ENCODE measurements at places on chromosomes 1 and 21.

DNA sequence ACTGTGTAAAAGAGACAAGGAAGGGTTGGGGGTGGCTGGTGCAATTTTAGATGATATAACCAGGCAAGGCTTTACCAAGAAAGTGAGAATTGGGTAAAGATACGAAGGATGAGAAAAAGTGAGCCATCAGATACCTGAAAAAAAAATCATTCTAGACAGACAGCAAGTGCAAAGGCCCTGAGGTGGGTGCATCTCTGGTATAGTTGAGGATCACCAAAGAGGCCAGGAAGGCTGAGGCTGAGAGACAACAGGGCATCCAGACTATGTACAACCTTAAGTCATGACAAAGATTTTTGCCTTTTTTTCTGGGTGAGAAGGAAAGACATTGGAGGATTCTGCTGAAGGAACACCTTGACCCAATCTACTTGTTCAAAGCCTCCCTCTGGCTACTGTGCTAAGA is 29.9 kb downstream of the RXRG start:
- no peaks in the 10 kb centered on the region for H3K4me1 ChIP-seq
- no peak overlapping the region for H3K4me3 ChIP-seq
- no peak overlapping the region for H3K27ac ChIP-seq
- no peak for DNase-seq

- DNase-seq: no peak
- no peak overlapping the region for H3K27ac ChIP-seq
- no peak overlapping the region for H3K4me3 ChIP-seq
- no peaks in the 10 kb centered on the region for H3K27me3 ChIP-seq
- H3K36me3 ChIP-seq: no peaks in the 10 kb centered on the region
Measured at GRCh38 chr1:182806015-182806678, 16.6 kb downstream of the NPL start.

DNA sequence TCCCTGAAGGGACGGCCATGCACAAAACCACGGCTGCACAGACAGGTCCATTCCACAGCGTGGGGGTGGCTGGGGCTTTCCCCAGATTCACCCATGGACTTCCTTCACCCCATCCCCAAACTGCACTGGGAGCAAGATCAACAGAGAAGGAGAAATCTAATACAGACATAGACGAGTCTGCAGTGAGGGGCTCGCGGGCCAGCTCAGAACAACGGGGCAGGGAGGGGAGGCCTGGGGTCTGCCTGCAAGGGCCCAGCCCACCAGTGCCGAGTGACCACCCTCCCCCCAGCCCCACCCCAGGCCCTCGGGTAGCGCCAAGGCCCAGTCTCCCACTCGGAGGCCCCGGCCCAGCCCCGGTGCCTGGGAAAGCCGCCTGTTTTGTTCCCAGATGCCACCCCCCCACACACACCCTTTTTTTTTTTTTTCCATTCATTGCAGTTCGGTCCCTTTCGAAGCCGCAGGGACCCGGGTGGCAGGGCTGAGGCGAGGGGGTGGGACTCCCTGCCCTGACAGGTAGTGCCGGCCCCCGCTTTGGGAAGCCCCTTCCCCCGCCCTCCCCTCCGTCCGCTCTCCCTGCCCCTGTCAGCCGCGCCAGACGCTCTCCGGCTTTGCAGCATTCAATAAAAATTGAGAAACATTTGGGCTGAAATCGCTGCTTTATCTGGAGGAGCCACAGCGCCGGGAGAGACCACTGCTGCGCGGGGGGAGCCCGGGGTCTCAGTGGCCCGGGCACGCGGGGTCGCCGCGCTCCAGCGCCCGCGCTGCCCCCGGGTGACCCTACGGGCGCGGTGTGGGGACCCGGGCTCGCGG is 543 bp upstream of the EPHB2 start:
- no peaks in the 10 kb centered on the region for H3K36me3 ChIP-seq
- peak; percentile 57 for DNase-seq
- peaks cover 5% of the 10 kb centered on the region for H3K4me1 ChIP-seq

GRCh38 chr1:202255343-202255742 is 61.7 kb downstream of the LGR6 start:
- DNase-seq: no peak
- no peaks in the 10 kb centered on the region for H3K36me3 ChIP-seq
- H3K27me3 ChIP-seq: peaks cover 49% of the 10 kb centered on the region

DNA sequence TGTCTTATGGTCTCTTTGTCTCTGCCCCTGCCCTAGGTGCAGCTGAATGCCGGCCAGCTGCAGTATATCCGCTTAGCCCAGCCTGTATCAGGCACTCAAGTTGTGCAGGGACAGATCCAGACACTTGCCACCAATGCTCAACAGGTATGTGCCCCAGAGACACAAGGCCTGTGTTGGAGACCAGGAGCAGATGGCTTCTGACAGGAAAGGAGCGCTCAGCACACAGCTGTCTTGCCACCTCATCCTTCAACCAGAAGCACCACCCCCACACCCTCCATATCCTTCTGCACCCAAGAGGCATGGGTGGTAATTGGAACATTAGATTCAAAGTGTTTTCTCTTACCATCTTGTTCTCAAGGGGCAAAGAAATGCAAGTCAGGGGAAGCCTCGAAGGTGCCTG is 17.0 kb upstream of the KCNQ4 start:
- H3K27ac ChIP-seq: no peak overlapping the region
- no peaks in the 10 kb centered on the region for H3K27me3 ChIP-seq
- no peak overlapping the region for H3K4me3 ChIP-seq
- peaks cover 46% of the 10 kb centered on the region for H3K4me1 ChIP-seq
- H3K36me3 ChIP-seq: peaks cover 55% of the 10 kb centered on the region
- no peak for DNase-seq

DNA sequence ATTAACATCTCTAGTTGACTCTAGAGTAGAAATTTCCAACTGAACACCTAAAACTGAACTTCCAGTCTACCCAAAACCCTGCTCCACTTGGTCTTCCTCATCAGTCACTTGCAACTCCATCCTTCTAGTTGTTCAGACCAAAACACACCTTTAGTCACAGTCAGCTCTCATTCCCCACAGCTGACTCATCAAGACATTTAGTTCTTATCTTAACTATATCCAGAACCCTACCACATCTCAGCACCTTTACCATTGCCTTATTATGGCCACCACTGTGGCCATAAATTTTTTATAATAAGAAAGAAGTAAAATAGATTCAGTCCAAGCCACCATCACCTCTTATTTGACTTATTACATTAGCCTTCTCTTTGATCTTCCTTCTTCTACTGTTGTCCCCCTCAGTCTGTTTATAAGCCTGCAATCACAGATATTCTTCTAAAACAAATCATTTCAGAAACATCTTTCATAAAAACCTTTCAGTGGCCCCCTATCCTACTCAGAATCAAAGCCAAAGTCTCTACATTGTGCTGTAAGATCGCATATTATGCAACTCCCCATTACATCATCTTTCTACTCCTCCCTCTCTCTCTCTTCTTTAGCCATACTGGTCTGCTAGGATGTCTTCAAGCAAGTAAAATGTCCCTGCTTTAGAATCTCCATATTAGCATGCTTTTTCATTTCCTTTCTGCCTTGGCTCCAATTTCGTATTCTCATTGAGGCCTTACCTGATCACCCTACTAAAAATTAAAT is 275.9 kb downstream of the LRRC40 start:
- no peaks in the 10 kb centered on the region for H3K36me3 ChIP-seq
- H3K4me1 ChIP-seq: no peaks in the 10 kb centered on the region
- H3K27me3 ChIP-seq: no peaks in the 10 kb centered on the region
- no peak overlapping the region for H3K4me3 ChIP-seq

GRCh38 chr1:15148004-15148403 is 5.5 kb upstream of the TMEM51 start:
- peaks cover 77% of the 10 kb centered on the region for H3K27me3 ChIP-seq
- H3K4me1 ChIP-seq: no peaks in the 10 kb centered on the region
- no peak overlapping the region for H3K27ac ChIP-seq

GRCh38 chr1:53851571-53852285 is 13.6 kb upstream of the NDC1 start:
- H3K4me3 ChIP-seq: no peak overlapping the region

DNA sequence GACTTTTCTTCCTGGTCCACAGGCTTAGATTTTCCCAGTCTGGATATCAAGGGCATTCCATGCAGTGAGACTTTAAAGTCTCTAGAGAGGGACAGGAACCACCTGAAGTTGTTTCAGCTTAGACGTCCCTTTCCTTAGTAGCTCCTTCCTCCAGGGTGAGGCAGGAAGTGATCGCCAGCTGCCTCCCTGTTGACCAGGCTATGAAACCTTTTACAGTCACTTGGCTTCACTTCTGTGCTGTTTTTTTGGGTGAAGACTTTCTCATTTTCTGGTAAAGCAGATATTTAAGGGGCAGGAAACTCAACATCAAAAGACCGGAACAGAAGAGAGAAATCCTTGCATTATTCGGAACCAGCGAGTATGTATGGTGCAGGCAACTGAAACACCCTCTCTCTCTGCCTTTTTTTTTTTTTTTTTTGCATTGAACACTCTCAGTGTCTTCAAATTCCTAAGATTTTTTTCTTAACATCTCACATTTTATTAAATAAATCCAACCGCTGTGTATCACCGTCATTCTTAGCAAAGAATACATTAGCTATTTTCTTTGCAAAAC is 234.6 kb upstream of the IRF2BP2 start:
- H3K27ac ChIP-seq: peak overlapping the region; percentile 93
- H3K36me3 ChIP-seq: peaks cover 1% of the 10 kb centered on the region
- H3K27me3 ChIP-seq: no peaks in the 10 kb centered on the region
- no peak for DNase-seq

DNA sequence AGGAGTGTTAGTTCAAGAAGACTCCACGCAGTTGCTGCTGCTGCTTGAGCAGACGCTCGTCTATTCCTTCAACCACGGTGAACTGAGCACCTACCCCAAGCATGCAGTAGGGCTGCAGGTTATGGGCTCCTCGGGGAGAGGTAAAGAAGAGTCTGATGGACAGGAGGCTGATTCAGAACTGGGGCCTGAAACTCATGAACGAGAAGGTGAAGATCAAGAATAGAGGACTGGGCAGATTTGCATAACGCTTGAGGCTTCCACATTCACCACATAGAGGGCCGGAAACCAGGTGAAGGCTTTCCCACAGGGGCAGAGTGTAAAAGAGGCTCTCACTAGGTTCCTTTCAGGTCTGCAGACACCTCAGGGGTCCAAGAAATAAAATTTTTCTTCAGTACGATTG is 9.1 kb downstream of the ABCA4 start:
- no peak overlapping the region for H3K27ac ChIP-seq
- H3K4me1 ChIP-seq: no peaks in the 10 kb centered on the region
- H3K36me3 ChIP-seq: no peaks in the 10 kb centered on the region

DNA sequence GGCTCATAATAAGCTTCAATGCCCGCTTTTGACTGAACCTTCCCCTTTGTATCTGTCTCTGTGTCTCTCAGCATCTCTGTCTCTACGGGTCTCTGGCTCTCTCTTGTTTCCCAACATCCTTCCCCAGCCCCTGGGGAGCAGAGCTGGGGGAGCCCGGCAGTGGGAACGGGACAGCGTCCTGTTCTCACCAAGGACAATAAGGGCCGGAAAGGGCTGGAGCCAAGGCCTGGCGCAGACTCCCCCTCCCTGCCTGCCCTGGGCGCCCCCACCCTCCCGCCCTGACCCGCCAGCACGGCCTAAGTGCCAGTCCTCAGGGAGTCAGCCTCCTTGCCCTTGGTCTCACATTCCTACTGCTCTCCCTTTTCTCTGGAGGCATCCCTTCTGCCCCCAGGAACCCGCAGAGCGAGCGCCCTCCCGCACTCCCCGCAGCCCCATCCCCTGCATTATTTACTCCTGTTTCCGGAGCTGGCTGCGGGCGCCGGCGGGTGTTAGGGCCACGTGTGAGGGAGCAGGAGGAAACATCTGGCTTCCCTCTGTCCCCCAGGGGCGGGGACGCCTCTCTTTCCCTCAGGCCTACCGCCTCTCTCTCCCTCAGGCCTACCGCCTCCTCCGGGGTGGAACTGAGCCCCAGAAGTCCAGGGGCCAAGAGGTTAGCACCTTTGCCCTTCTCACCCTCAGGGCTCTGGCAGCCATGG is 6.5 kb downstream of the KRTCAP2 start:
- no peak for DNase-seq
- peaks cover 13% of the 10 kb centered on the region for H3K4me1 ChIP-seq
- H3K36me3 ChIP-seq: peaks cover 12% of the 10 kb centered on the region
- H3K27ac ChIP-seq: no peak overlapping the region
- peak overlapping the region; percentile 63 for H3K4me3 ChIP-seq

- no peaks in the 10 kb centered on the region for H3K36me3 ChIP-seq
- H3K27me3 ChIP-seq: no peaks in the 10 kb centered on the region
- H3K4me3 ChIP-seq: no peak overlapping the region
- no peak for DNase-seq
- no peaks in the 10 kb centered on the region for H3K4me1 ChIP-seq
Measured at GRCh38 chr1:69750638-69751037, 182.9 kb downstream of the LRRC7 start.

GRCh38 chr21:26782747-26783146 is 62.5 kb downstream of the ADAMTS1 start:
- DNase-seq: no peak
- no peak overlapping the region for H3K27ac ChIP-seq
- no peaks in the 10 kb centered on the region for H3K4me1 ChIP-seq
- H3K36me3 ChIP-seq: no peaks in the 10 kb centered on the region

GRCh38 chr1:199946305-199947155 is 81.0 kb upstream of the NR5A2 start:
- no peak overlapping the region for H3K4me3 ChIP-seq
- H3K27ac ChIP-seq: no peak overlapping the region
- peaks cover 50% of the 10 kb centered on the region for H3K27me3 ChIP-seq
- no peak for DNase-seq

- DNase-seq: no peak
- no peak overlapping the region for H3K4me3 ChIP-seq
- no peaks in the 10 kb centered on the region for H3K36me3 ChIP-seq
- no peak overlapping the region for H3K27ac ChIP-seq
- H3K4me1 ChIP-seq: peaks cover 2% of the 10 kb centered on the region
Measured at GRCh38 chr1:9322661-9323244, 30.1 kb downstream of the SPSB1 start.

GRCh38 chr1:164880644-164881043 is 321.7 kb downstream of the PBX1 start:
- DNase-seq: no peak
- no peak overlapping the region for H3K27ac ChIP-seq
- H3K4me3 ChIP-seq: no peak overlapping the region
- H3K4me1 ChIP-seq: no peaks in the 10 kb centered on the region
- H3K36me3 ChIP-seq: no peaks in the 10 kb centered on the region
